HCT116 (cell line): ENCODE measurements at places on chromosomes 7 and 10.

GRCh38 chr10:130392031-130392430, 255.8 kb downstream of the GLRX3 start:
- no peak for DNase-seq

DNA sequence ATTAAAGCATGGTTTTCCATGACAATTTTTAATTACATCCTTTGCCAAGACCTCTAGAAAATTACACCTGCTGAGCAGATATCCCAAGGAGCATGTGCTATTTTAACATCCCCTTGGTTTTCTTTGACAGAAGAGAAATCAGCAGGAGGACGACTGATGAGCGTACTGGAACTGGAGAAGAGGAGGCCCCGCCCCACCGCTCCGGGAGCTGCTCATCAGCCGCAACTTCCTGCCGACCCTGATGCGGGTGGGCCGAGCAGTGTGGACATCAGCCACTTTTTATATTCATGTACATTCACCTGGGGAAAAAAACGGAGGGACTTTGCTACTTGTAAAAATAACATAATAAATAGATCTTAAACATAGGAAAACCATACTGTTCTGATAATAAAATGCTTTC, 54.2 kb downstream of the CDC123 start:
- DNase-seq = no peak

GRCh38 chr10:16182144-16182543, 254.7 kb upstream of the PTER start:
- no peak for DNase-seq

- DNase-seq = no peak
These were observed 36.1 kb downstream of the CRHR2 start for GRCh38 chr7:30646154-30646553.

GRCh38 chr10:113890769-113891168, 36.3 kb downstream of the NHLRC2 start:
- no peak for DNase-seq

- DNase-seq = no peak
These were observed 48.0 kb downstream of the RHOBTB1 start for GRCh38 chr10:60896033-60896432.

- no peak for DNase-seq
These were observed 38.9 kb downstream of the POU6F2 start for GRCh38 chr7:39016609-39017008.

GRCh38 chr7:87899255-87899654, 23.0 kb downstream of the DBF4 start:
- no peak for DNase-seq

- DNase-seq = no peak
These were observed 21.1 kb downstream of the FAM133B start for GRCh38 chr7:92569137-92569536.

- DNase-seq = no peak
These were observed 32.2 kb downstream of the CSGALNACT2 start for GRCh38 chr10:43170491-43170890.

DNA sequence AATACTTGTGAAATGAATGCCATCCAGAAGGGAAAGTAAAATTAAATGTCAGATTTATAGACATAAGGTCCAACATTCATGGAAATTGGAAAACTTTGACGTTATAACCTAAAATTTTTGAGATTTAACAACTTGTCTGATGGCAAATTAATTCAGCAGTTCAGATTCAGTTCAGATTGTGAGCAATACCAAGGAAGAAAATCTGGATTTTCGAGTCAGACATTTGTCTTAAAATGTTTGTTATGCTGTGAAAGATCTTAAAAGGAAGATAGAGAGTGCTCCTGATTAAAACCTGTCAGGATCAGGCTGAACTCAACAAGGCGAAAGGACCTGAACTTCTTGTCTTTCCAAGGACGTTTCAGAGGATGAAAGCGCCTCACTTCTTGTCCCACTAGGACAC, 320.9 kb downstream of the PAXIP1 start:
- DNase-seq = no peak

DNA sequence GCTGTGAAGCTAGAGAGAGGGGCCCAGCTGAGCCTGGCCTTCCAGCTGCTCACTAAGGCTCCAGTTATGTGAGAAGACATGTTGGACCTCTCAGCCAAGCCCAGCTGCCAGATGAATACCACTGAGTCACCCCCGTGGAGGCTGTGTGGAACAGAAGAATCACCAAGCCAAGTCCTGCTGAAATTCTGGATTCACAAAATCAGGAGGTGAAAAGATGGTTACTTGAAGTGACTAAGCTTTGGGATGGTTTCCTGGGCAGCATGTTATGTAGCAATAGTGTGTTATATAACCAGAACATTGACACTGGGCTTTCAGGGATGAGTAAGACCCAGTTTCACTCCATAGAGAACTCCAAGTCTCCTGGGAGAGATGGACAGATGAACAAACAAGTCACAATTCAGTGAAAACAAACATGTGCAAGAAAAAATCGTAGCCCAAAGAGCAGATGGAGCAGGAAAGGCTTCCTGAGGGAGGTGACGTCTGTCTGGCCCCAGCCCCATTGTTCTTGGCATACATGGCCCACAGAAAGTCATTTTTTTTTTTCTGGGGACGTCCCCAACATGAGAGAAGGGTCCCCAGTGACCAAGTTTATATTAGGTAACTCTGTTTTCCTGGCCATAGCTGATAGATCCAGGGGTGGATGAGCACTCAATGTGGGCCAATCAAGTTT, 64.1 kb upstream of the PDZD8 start:
- no peak for DNase-seq

GRCh38 chr10:104614245-104614831, 26.8 kb upstream of the SORCS3 start:
- DNase-seq = peak; percentile 29

DNA sequence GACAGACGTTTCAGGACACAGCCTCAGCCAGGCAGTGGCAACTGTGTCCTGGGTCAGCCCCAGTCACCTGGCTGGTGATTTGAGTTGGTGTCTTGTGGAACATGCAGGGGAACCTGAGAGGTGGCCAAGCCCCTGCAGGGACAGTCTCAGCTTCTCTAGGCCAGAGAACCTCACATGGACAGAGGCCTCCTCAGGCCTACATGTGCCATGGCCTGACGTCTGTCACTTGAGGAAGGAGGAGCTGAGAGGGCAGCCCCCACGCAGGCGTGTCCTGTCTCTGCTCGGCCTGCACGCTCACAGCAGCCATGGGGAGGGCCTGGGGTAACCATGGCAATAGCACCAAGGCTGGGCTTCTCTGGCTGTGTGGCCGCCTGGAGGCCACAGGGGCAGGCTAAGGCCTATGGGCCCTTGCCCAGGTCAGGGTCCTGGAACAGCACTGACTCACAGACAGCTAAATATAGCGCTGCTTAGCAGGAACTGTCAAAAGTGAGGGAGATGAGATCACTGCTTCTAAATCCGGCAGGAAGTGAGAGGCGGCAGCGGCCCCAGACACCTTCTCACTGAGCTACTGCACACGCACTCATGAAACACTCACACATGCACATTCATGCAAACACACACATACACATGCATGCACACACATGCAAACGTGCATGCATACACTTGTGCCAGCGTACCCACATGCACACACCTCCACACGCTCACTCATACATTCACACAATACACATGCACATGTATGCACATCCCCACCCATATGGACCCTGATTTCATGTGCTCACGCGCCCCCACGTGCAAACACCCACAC, 57.0 kb downstream of the YKT6 start:
- no peak for DNase-seq

- no peak for DNase-seq
These were observed 62.7 kb downstream of the ADCYAP1R1 start for GRCh38 chr7:31114593-31115343.

DNA sequence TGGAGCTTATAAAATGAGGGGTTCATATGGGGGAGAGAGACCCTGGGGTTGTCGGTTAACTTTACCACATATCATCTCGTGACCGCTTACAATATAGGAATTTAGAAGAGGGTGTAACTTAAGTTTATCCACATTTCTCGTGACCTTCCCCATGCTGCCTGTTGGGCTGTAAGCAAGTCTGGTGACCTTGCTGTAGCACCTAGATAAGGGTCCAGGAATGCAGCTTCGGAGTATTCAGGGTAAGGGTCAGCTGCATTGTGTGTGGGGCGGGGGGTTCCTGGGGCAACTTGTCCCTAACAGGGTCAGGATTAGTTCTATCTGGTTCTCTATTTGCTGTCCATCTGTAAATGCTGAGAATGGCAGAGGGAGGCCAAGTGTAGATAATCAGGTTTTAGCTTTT, 1.3 kb upstream of the CHST3 start:
- no peak for DNase-seq

GRCh38 chr7:132932296-132933071, 149.4 kb downstream of the CHCHD3 start:
- DNase-seq = no peak

GRCh38 chr10:131697476-131698128, 203.2 kb upstream of the PPP2R2D start:
- DNase-seq = no peak

- DNase-seq = no peak
These were observed 20.2 kb upstream of the ZNF862 start for GRCh38 chr7:149817836-149818535.

- no peak for DNase-seq
These were observed 124.6 kb downstream of the AUTS2 start for GRCh38 chr7:69722843-69723242.

DNA sequence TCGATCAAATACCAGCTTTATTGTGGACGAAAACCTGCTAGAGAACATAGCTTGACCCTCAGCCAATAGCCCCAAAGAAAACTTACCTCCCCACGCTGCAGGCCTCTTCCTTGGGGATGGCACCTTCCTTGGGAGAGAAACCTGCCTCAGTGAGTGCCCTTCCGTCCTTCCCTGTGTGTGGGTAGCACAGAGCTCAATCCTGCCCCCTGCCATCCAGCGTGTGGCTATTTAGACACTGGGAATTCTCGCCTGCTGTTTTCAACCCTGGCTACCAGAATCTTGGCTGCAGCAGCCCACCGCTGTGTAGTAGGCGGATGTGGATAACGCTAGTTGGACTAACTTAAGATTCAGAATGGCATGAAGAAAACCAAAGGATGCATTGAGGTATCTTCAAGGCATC, 238.2 kb downstream of the TEX36 start:
- DNase-seq = no peak

- no peak for DNase-seq
These were observed 250.9 kb upstream of the TMEM72 start for GRCh38 chr10:44660271-44660670.

- DNase-seq = no peak
These were observed 30.5 kb downstream of the HHEX start for GRCh38 chr10:92719991-92720830.

GRCh38 chr10:33041783-33042437, 83.9 kb upstream of the ITGB1 start:
- no peak for DNase-seq

DNA sequence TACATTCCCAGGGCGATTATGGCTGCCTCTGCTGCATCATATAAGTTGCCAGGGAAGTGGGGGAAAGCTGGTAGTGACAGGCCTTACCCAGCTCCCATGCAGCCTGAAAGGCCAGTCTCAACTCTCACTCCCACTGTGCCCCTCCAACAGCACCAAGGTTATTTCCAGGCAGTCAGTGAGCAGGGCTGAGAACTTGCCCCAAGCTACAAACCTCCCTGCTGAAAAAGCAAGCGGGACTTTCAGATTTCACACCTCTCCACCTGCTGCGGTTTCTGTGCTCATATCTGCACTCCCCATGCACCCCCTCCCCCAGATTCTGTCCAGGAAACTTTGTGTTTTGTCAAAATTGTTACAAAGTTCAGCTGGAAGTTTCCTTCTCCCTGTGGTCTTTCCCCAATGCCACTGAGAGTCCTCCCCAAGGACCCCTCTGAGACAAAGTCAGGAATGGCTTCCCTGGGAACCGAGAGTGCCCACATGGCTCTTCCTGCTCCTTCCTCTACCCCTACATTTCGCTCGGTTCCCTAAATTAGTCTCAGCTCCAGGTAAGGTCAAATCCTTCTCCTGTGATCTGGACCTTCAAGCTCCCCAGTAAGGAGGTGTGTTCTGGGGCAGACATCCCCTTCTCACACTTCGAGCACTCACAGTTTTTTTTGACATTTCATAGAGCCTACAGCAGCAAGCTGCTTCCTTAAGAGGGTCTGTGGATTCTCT, 25.3 kb upstream of the WNT2 start:
- DNase-seq = no peak

DNA sequence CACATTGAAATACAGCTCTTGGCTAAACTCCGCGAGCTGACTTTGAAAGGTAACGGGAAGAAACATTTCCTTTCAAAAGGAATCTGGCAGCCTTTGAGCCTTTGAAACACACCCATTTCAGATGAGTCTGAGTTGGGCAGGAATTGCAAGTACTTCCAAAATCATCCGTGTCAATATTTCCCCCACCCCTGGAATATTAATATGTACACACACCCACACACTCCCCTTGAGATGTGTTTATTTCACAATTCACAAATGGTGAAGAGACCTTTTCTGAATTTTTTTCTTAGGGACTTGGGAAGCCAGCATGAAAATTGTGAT, 438.7 kb upstream of the NRP1 start:
- no peak for DNase-seq

- no peak for DNase-seq
These were observed at the start of gene DLX5 for GRCh38 chr7:97024209-97025129. Gene DLX5 (minus strand): TSS chr7:97024831. CDS start chr7:97024623, 208 bp downstream.

DNA sequence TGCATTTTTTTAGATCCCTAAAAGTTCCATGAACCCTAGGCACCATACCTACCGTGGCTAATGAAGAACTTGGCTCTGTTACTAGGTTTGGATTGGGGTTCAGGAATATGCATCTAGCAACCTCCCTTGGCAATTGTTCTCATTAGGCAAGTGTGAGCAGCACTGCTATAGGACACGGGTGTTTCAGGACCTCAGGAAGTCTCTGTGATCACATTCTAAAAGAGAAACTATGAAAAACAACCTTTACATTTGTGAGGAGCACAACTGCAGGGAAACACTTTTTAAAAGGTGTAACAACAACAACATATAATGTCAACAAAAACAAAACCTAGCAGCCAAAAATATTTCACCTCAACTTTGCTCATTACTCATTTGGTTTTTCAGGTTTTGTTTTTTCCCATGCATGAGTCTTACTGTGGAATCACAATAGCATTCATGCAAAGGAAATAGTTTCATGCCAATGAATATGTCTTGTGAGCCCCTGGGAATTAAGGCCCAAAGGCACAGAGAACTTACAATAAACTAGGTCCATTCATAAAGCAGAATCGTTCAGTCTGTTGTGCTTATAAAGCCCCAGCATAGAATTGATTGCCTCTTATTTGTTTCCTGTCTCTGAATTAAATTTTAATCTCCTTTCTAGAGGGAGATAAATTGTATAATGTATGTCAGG, 255.7 kb upstream of the DGKB start:
- no peak for DNase-seq

DNA sequence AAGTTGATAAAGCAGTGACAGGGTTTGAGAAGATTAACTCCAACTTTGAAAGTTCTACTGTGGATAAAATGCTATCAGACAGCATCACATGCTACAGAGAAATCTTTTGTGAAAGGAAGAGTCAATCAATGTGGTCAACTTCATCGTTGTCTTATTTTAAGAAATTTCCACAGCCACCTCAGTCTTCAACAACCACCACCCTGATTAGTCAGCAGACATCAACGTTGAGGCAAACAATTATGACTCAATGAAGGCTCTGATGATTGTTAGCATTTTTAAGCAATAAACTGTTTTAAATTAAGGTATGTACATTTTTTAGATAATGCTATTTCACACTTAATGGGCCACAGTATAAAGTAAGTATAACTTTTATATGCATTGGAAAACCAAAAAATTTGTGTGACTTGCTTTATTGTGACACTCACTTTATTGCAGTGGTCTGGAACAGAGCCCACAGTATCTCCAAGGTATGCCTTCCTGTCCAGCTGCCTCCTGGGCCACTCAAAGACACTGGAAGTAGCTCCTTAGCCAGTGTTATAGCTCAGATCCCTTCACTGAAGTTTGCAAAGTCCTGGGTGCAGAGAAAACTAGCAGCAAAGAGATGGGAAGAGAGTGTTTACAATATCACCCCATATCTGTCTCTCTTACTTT, 293.1 kb downstream of the ARHGAP12 start:
- DNase-seq = no peak

- DNase-seq = peak; percentile 8
These were observed 65.4 kb downstream of the ADRA2A start for GRCh38 chr10:111142092-111142768.
